ENCODE measurements at places on chromosomes 1 and 21.

- DNase-seq, result no peak
Observed at GRCh38 chr1:119636491-119637089, 11.5 kb downstream of the ZNF697 start.

GRCh38 chr1:216485042-216485441 lies 61.8 kb upstream of the USH2A start:
- DNase-seq, result no peak

GRCh38 chr1:153364766-153365666 lies 7.4 kb downstream of the S100A9 start:
- DNase-seq, result no peak

- DNase-seq, result no peak
Observed at GRCh38 chr1:173248247-173248940, 41.3 kb upstream of the TNFSF4 start.

DNA sequence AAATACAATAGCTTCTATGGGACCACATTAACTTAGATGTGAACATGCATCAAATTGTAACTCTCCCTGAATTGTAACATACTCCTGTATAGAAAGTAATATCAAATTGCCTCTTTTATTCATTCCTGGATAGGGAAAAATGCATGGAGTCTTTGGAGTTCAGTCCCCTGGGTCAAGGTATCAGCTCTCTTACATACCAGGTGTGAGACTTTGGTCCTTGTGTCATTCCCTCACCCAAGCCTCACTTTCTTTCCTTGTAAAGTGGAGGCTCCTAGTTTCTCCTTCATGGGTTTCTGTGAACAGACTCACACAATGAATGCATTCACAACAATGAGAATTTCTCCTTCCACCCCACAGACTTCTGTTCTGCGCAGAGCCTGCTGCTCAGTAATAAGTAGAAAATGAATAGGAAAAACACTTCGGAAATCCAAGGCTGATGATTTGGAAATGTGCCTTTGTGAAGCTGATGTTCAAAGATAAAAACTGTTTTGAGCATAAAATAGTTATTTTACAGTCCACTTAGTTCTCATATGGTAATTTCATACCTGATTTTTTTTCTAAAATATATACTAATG lies 185.3 kb downstream of the AK5 start:
- no peak for DNase-seq

DNA sequence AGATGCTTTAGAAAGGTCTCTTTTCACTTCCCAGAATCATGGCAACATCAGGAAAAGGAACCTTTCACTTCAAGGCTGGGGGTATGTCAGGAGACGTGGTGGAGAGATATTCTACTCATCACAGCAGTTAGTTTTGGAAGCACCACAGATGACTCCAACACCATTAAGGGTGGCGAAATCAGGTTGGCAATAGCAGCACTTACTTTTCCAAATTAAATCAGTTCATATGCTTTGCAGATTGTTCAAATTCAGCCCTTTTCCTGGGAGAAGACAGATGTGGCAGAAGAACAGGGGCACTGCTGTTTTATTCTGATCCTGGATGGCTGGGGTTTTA lies 79.0 kb downstream of the RUNX1 start:
- DNase-seq, result no peak

DNA sequence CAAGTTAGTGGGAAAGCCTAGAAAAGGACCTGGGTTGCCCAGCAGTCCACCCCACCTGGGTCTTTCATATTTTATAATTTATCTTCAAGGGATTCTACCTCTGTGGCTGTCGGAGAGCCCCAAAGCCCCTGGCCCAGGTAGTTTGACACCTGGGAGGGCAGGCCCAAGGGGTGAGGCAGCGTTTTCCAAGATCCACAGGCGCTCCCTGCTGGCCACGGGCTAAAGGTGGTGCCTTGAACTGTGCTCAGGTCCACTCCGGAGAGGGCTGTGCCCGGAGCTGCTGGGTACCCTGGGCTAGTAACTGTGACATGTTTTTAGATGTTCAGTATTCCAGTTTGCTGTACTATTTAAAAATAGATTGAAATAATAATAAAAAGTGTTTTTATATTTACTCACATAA lies 37.2 kb upstream of the CRNN start:
- no peak for DNase-seq

DNA sequence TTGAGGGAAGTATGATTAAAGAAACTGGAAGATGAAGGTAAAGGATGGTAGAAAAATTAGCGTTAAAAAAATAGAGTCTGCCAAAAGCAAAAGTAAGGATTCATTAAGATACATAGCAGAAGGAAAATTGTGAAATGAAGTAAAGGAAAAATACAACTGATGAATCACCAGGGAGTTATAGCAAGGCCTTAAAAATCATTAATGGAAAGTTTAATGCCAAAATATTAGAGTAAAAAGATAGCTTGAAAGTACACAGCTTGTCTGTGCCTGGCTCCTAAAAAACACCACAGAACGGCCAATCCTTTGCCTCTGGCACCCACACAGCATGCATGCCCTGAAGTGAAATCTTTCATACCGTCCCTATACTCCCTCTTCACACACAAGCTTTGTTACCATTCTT lies 66.9 kb upstream of the APOBEC4 start:
- no peak for DNase-seq

Data from stimulated activated CD4-positive, alpha-beta T cell treated with anti-CD3 and anti-CD28 coated beads, TNF-alpha, amount 100 ng/mL, for 48 hours (primary cell).